ENCODE measurements at places on chromosomes 13 and 19. TPM values are rescaled to one million over a fixed set of nuclear protein-coding genes. Genes with fewer than 3 reads are reported as not detected.

The HIF3A gene
- total RNA-seq = not detected

The ZNF536 gene
- not detected for total RNA-seq

The FFAR2 gene
- not detected for total RNA-seq

The SHD gene
- total RNA-seq = not detected

The SHISA7 gene
- total RNA-seq = not detected

The SERPINE3 gene
- total RNA-seq = not detected

The KXD1 gene
- 74.2 TPM for total RNA-seq

The ZNF550 gene
- 3.6 TPM for total RNA-seq
